ENCODE measurements at places on chromosomes 7 and 10.

DNA sequence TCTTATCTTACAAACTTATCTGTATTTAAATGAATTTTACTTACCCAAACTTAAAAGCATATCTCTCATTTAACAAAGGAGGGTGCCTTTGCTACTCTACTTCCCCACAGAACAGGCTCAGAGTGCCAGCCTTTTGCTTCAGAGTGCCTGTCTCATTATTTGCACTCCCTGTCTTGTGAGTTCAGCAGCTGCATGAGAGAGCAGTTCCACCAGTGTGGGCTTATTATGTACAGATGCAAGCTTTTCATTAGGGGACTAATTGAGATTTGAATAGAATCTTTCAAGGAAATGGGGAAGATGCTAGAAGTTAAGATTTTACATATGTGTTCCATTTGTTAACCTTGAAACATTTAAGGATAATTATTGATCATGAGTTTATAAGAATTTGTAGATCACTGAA lies 310.2 kb upstream of the LRRN3 start:
- no peak for DNase-seq

- no peak for DNase-seq
Observed at GRCh38 chr10:77975086-77975666, 48.6 kb upstream of the DLG5 start.

DNA sequence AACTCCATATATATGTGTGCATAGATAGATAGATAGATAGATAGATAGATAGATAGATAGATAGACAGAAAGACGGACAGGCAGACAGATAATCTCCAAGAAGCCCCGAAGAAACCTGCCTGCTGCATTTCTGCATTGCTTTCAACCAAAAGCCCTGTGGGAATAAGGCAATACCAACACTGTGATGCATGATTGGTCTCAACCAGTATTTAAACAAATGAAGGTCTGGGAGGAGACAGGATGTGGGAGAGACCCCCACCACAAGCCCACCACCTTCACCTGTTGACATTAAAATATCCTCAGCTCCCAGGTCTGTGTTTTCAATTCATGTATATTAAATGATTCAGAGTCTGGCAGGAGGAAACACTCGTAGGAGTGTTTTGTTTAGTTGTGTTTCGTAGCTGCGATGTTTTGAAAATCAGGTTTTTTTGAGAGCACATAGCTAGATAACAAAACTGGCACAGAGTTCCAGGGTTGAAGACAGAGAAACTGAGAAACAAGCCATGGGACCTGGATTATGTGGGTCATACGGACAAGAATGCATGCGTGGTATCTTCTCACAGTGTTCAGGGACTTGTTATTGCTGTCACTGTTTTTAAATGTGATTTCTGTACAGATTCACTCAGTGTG lies 200.7 kb upstream of the AHR start:
- DNase-seq = no peak

DNA sequence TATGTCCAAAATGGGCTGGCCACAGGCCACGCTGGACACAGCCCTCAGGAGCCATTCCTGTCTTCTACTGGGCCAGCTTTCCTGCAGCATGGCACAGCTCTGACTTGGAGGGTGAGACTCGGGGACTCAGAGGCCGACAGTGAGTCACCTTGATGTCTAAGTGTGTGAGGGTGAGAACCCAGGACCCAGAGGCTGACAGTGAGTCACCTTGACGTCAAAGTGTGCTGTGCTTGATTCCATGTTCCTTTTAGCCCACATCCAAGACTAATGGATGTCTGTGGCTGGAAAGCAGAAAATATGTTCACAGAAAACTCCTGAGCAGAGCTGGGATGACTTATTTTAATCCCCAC lies 6.0 kb upstream of the FAM170B start:
- DNase-seq = no peak

- DNase-seq = no peak
Observed at GRCh38 chr10:55426138-55426537, 625.1 kb upstream of the PCDH15 start.

- no peak for DNase-seq
Observed at GRCh38 chr7:137996386-137996851, 5.5 kb downstream of the CREB3L2 start.

DNA sequence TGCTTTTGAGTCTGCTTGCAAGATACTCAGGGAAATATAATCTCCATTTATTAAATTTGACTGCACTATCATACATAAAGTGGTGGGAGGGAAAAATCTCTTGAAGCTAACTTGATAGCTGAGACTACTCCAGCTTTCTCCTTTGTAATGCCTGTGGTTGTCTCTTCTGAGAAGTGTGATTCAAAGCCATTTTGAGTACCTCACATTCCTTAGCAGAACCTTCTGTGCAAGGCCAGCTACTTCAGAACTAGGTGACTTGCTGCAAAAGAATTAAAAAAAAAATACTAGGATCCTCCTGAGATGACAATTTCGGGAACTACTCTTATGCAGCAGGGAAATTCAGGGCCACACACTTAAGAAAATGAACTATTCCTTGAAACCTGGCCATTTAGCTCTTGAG lies 294.8 kb downstream of the MDFIC start:
- no peak for DNase-seq

DNA sequence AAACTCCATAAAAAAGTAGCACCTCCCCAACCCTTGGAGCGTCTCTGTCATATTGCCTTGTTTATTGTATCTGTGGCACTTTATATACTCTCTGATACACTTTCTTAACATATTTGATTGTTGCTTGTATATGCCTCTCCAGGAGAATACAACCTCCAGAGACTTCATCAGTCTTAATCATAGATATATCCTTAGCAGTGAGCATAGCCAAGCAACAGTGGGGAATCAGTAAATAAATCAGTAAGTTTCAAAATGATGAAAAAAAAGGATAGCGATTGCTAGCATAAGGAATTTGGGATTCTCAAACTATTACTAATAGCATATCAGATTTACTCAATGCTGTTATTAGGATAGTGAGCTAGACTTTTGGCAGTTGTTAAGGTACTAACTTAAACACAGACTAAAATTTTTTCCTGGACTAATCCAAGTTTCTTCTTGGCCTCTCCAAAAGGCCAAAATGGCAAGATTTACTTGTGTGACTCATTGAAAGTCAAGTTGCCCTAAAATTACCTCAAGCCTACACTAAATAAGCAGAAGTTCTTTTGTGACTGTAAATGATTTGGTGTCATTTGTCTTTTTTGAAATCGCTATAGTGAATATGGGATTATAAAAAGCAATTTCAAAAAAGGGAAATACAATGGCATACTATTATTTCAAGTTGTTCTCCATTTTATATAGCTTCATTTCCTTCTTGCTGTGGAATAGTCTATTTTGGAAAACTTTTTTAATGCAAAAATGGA lies 177.9 kb downstream of the CHN2 start:
- DNase-seq = no peak

GRCh38 chr7:67267914-67268313 lies 271.3 kb downstream of the TYW1 start:
- no peak for DNase-seq

GRCh38 chr7:105768898-105769507 lies 107.4 kb downstream of the ATXN7L1 start:
- DNase-seq = peak; percentile 26

DNA sequence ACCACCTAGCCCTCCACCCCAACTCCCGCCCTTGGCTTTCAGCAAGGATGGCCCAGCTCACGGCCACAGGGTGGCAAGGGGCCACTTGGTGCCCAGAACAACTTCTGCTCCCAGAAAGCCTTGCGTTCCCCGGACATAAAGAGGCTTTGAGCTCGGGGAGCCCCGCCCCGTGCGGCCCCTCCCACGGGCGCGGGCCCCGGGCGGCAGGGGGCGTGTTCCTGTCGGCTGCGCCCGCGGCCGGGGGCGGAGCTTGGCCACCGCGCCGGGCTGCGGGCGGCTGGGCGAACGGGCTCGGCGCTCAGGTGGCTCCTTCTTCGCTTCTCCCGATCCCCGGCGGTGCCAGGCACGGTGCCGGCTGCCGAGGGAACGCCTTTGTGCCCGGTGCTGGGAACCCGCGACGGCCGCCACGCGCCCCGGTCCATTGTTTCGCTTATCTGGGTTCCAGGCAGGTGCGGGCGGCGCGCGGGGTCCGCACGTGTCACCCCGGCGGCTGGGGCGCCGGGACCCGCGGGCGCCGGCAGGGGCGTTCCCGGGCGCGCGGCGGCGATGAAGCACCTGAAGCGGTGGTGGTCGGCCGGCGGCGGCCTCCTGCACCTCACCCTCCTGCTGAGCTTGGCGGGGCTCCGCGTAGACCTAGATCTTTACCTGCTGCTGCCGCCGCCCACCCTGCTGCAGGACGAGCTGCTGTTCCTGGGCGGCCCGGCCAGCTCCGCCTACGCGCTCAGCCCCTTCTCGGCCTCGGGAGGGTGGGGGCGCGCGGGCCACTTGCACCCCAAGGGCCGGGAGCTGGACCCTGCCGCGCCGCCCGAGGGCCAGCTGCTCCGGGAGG lies at the start of gene NFE2L3:
TSS of gene NFE2L3 (plus strand) at position 246 of the 829 bp plus-strand sequence. CDS start at position 547, 301 bp downstream.
- peak; percentile 93 for DNase-seq

DNA sequence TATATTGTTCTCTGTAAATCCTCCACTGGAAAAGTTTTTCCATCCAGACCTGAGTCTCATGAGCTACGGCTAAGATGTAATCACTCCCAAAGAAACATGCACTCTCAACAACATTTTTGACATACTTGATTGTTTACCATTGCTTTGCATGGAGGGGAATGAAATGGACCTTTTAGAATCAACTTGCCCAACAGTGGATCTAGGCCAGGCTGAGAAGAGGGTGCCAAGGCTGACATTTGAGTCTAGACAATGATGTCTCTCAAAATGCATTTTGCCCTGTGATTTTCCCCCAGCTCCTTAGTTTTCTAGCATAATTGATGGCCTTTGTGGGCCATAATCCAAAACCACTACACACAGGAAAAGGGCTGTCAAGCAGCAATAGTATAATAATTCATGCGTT lies 297.9 kb upstream of the KLF6 start:
- no peak for DNase-seq

DNA sequence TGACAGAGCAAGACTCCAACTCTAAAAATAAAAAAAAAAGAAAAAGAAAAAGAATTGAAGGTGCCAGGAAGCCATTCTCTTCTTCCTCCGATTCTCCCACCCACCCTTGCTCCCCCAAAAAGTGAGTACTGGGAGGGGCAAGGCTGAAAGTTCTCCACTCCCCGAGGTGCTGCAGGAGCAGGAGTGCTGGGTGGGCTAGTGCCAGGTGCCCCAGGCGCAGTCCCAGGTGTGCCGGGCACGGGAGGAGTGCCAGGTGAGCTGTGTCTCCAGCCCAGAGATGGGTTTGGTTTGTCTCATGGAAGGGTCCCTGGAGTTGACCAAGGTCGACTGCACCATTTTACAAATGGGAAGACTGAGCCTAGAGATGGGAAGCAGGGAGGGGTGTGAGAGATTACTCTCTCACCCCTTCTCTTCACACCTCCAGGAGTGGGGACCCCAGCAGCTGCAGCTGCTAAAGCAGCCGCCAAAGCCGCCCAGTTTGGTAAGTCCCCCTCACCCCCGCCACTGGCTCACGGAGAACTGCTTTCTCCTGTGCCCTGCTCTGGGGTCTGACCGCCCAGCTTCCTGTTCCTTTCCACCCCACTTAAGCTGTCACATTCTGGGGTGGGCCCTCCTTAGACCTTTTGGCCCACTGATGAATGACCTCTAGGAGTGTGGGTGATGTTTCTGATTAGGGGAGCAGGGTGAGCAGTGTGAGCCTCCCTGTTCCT lies 26.2 kb upstream of the LIMK1 start:
- no peak for DNase-seq

- DNase-seq = no peak
Observed at GRCh38 chr10:44684661-44685060, 226.5 kb upstream of the TMEM72 start.

GRCh38 chr10:34959321-34959720 lies 130.8 kb downstream of the CUL2 start:
- DNase-seq = no peak

- peak; percentile 52 for DNase-seq
Observed at GRCh38 chr7:77537136-77537777, at the start of gene PTPN12. Gene PTPN12 (plus strand): TSS chr7:77537295. CDS start chr7:77537547, 252 bp downstream.

- DNase-seq = no peak
Observed at GRCh38 chr10:81179324-81179723, 641.6 kb downstream of the SH2D4B start.

GRCh38 chr10:98293550-98294269 lies 25.7 kb upstream of the LOXL4 start:
- no peak for DNase-seq

GRCh38 chr10:33965795-33966581 lies 631.5 kb upstream of the NRP1 start:
- no peak for DNase-seq

DNA sequence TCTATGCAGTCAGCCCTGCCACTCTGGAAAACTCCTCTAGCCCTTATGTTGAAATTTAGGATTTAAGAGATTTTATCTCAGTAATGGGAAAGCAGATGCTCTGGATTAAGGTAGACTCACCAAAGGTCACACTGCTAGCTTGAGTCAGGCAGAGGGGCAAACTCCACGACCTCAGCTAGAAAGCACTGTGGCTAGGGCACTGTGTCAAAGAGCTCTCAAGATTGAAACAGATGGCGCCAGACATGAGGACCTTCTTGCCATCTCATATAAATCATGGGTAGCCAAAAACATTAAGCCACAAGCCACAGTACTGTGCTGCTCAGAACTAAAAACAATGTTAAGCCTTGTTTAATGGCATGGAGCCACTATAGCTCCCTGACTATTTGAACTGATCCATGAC lies 188.7 kb downstream of the DNAJC1 start:
- DNase-seq = no peak

- DNase-seq = no peak
Observed at GRCh38 chr7:148395990-148396716, 194.4 kb upstream of the C7orf33 start.

DNA sequence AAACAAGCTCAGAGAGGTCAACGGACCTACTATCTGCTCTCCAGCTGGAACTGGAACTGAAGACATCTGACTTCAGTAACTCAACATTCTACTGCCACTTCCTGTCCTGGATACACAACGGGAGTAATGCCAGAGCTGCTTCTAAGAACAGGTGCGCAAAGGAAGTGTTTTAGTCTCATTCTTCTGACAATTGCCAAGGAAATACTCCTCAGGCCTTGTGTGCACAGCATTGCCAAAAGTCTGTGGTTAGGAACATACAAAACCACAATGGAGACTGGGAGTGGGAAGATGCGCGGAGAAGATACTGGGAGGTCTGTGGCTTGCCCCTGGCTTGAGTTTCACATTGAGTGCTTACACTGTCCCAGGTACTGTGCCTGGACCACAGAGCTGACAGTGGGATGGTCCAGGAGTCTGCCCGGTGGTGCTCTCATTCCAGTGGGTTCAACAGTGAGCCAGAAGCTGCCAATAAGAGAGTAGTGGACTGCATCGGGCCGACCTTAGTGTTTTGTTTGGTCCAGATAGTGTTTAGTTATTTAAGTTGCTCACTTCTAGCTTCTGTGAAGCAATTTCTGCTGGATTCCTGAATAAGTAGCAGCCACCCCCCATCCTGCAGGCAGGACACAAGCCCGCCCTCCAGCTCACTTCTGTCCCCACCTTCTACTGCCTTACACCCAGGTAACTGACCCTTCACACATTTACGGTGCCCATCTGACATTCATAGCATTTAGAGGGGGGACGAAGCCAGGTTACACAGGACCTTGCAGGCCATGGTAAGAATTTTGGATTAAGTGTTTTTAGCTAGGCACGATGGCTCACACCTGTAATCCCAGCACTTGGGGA lies 10.3 kb downstream of the TBL2 start:
- DNase-seq = no peak

- no peak for DNase-seq
Observed at GRCh38 chr7:35355199-35355598, 101.3 kb upstream of the TBX20 start.

- no peak for DNase-seq
Observed at GRCh38 chr10:132146271-132146671, 40.5 kb upstream of the DPYSL4 start.

Data from GM12865 (cell line).